ENCODE measurements at places on chromosomes 1 and 21. TPM values are rescaled to one million over a fixed set of nuclear protein-coding genes. Genes with fewer than 3 reads are reported as not detected.

The PLEKHM2 gene
- total RNA-seq: 44.3 TPM

The SLC9C2 gene
- total RNA-seq: 2.0 TPM

The LRRC39 gene
- 0.09 TPM for total RNA-seq

The HES2 gene
- 26.6 TPM for total RNA-seq

The TPTE gene
- total RNA-seq: not detected

The PCAT6 gene
- not detected for total RNA-seq

The GJA5 gene
- 97.3 TPM for total RNA-seq

The DCST1 gene
- total RNA-seq: not detected

The LDLRAD2 gene
- total RNA-seq: under 0.01 TPM

The GPX7 gene
- 16.3 TPM for total RNA-seq

The UBIAD1 gene
- total RNA-seq: 8.0 TPM

The CLCA2 gene
- 0.19 TPM for total RNA-seq

The SELENOF gene
- 155 TPM for total RNA-seq

The CFHR5 gene
- not detected for total RNA-seq

The LCE1A gene
- total RNA-seq: not detected

The DNAJC28 gene
- 0.94 TPM for total RNA-seq

The SPRR4 gene
- total RNA-seq: not detected
